ENCODE measurements at places on chromosomes 5 and 9. TPM values are rescaled to one million over a fixed set of nuclear protein-coding genes. Genes with fewer than 3 reads are reported as not detected.

The FBP1 gene
- total RNA-seq = 2.7 TPM

DNA sequence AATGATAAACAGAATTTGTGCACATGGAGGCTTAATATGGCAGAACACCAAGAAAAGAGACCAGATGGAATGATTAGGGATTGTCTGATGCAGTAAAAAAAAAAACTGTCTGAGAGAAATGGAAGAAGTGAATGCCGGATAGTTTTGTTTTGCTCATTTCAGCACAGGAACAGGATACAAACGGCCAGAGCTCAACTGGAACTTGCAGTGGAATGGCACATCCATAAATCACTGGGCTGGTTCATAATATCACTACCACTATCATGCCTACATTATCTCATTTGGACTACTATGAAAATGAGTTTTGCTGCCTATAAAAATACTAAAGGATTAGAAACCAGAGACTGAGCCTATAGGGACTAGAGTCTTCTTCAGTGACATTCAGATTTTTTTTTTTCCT is 9.7 kb downstream of the PTAR1 start:
- no peak for DNase-seq

- DNase-seq = no peak
Observed at GRCh38 chr9:14515571-14516198, 177.5 kb downstream of the ZDHHC21 start.

DNA sequence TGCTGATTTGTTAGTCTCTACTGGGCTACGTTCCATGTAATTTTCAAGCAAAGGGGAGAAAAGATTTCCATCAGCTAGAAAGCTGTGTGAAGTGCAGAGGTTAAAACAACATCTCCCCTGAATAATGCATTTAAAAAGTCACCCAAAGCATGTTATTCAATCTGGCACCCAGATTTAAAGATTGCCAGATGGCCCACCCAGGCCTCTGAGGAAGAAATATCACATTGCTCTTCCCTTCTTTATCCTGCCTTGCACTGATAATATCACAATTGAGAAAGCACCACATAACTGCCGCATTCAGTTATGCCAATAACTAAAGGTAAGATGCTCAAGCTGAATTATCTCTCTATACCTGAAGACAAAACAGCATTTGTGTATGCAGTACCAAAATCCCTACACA is 119.4 kb upstream of the PUM3 start:
- no peak for DNase-seq

DNA sequence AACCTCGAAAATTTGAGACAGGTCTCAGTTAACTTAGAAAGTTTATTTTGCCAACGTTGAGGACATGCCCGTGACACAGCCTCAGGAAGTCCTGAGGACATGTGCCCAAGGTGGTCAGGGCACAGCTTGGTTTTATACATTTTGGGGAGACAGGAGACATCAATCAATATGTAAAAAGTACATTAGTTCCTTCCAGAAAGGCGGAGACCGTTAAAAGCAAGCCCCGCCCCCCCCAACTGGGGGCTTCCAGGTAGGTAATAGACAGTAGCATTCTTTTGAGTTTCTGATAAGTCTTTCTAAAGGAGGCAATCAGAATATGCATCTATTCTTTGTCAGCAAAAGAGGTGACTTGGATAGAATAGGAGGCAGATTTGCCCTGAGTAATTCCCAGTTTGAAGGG is 599 bp upstream of the MOCS2 start:
- DNase-seq = no peak

The CCL27 gene
- 0.43 TPM for total RNA-seq

DNA sequence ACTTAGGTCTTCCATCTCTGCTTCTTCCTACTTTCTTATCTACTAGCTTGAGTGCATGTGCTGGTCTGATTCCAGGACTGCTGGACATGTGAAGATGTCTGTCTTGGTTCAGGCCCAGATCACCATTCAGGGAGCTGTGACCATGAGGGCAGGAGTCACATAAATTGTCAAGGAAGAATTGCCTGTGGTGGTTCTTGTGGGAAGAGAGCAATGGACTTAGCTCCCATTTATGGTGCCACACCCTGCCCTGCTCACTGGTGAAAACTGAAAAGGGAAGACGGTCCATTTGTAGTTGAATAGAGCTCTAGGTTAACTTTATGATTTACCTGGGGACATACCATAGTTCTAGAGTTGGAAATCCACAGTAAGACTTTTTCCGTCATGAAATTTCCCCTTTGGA is 244.3 kb upstream of the ZNF608 start:
- DNase-seq = no peak

DNA sequence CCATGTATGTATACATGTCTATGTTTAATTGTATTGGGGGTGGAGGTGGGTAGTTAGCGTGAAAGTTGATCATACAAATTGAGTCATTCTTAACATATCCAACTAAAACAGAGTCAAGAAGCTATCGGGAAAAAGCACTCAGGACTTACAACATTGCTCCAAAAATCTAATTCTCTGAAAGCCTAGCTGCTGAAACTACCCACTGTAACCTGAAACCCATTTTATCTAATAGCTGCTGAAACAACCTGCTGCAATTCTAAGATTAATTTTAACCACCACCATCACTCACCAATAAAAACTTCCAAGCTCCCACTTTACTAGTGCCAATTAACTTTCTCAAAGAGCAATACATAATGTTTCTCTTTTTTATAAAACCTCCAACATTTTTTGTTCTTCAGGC is 32.2 kb downstream of the KCNV2 start:
- DNase-seq = no peak

- no peak for DNase-seq
Observed at GRCh38 chr9:114047717-114048116, 30.4 kb downstream of the AMBP start.

DNA sequence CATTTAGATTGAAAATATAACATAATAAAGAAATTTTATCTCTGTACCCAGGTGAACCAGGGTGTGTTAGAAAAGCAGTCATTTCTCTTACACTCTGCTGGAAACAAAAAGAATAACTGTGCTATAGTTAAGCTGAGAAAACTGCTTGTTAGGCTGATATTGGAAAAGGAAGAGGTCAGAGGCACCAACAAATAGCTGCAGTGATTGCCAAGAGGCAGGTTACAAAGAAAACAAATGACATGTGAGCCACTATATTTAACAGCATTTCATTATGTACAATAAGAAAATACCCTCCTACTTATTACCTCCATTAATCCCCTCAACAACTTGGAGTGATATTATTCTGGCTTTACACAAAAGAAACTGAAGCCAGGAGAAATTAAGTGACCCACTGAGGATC is 607.9 kb upstream of the TLE4 start:
- DNase-seq = no peak

The IL3 gene
- total RNA-seq = not detected

The ETF1 gene
- 65.2 TPM for total RNA-seq

DNA sequence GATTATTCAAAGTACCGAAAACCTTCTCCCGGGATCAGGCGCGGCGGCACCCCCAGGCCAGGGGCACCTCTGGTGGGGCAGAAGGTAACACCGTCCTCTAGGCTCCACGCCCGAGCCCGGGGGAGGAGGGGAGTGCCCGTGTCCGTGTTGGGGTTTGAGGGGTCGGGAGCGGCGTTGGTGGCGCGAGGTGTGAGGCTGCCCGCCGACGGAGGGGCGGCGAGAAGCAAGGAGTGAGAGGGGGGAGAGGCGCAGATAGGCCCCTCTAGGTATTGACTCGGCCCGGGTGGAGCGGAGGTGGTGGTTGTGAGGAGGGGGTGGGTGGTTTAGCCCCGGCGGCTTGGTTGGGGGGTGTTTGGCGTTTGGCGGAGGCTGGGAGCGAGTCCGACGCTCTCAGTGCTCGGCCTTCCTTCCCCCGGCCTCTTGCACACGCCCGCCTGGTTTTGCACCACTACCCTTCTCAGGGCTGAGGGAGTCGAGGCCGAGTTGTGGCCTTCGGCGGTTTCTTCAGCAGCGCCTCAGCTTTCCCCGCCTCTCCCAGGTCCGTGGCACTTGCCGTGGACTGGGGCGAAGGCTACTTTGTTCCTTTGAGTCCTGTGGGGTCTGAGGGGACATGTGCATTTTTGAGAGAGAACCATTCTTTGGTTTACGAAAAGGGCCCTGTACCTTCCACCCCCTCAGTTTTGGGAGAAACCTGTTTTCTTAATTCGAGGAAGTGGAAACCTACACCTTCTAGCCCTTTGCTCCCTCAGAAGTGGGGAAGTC is 450 bp downstream of the GPBP1 start:
- DNase-seq = no peak

GRCh38 chr5:177363565-177363964 is 5.8 kb downstream of the RGS14 start:
- DNase-seq = no peak

DNA sequence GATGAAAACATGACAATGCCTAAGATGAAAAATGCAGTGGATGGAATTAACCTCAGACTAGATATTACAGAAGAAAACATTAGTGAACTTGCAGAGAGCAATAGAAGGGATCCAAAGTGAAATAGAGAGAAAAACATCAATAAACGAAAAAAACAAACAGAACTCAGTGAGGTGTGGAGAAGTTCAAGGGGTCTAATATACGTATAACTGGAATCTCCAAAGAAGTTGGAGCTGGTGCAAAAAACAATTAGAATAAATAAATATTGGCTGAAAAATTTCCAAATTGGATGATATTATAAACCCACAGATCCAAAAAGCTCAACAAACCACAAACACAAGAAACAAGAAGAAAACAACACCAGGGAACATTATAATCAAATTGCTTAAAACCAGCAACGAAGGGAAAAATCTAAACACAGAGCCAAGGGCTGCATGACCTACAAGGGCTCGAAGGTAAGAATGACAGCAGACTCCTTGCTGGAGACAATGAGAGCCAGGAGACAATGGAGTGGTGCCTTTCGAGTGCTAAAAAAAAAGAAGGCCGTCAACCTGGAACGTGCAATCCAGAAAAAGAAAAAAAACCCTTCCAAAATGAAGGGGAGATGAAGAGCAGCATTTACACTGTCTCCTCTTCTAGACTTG is 11.8 kb downstream of the FAM163B start:
- no peak for DNase-seq

- no peak for DNase-seq
Observed at GRCh38 chr5:160341309-160341870, 29.0 kb upstream of the CCNJL start.

DNA sequence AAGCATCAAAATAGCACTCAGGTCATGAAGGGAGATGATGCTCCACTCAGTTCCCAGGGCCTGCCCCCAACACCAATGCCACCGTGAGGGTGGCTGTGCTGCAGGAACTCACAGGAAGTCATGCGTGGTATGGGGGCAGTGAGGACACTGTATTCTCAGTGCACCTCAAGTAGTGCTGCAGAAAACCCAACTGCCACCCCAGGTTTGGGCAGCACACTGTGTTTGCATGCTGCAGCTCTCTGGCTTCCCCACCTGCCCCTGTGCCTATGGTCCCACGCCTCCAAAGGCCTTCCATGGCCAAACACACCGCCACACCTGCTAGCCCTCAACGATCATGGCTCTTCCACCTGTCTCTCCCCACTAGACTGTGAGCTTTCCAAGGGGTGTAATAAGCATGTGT is 14.3 kb downstream of the LHFPL2 start:
- DNase-seq = no peak

DNA sequence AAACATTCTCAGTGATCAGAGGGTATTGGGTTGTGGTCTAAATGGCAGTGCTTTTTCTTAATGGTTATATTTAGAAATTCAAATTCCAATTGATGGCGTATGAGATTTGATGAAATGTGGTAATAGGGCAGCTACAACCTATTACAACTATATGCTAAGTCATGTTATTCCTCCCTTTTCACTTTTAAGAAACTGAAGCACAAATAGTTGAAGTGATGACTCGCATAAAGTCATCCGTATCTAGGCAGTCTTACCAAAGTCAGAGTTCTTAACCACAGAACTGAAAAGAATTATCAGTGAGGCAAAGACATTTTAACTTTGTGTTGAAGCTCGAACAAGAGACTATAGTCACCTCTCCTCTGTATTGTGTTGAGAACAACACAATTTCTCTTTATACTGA is 28.2 kb downstream of the C9orf152 start:
- no peak for DNase-seq

The GPR151 gene
- not detected for total RNA-seq

The RC3H2 gene
- total RNA-seq = 52.6 TPM

DNA sequence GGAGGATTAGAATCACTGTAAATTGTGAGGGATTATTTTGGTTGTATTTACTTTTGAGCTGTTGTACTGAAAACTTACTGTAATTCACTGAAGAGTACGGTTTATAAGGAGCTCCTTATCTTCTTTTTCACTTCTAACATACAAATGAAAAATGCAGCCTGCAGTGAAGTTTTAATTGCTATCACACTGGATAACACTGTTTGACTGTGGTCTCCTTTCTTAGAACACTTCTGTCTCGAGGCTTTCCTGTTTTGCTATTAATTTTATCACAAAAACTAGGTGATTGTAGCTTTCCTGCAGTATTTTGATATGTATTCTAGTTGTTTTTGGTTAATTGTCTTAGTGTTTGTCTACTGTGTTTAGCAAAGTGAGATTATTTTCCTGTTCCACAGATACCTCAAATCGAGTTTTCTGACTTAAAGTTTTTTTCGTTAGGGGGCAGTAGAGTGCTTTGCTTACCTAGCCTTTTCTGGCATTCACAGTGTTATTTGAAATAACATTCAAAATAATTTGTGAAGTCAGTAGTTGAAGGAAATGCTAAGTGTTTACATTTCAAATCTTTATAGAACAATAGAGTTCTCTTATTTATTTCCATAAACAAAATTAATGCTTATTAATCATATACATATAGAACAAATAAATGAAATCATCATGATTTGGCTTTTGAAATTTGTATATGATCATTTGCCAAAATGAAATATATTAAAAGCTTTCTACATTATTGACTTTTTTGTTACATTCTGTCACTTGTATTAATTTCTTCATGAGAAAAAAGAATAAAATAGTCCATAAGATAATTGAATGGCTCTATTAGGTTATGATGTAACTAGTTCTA is 52.9 kb downstream of the COMMD10 start:
- no peak for DNase-seq

GRCh38 chr5:10275991-10276390 is 25.9 kb downstream of the CCT5 start:
- no peak for DNase-seq

The WNT8A gene
- total RNA-seq = not detected

The SYK gene
- total RNA-seq = 0.82 TPM

The PAPPA gene
- total RNA-seq = not detected

DNA sequence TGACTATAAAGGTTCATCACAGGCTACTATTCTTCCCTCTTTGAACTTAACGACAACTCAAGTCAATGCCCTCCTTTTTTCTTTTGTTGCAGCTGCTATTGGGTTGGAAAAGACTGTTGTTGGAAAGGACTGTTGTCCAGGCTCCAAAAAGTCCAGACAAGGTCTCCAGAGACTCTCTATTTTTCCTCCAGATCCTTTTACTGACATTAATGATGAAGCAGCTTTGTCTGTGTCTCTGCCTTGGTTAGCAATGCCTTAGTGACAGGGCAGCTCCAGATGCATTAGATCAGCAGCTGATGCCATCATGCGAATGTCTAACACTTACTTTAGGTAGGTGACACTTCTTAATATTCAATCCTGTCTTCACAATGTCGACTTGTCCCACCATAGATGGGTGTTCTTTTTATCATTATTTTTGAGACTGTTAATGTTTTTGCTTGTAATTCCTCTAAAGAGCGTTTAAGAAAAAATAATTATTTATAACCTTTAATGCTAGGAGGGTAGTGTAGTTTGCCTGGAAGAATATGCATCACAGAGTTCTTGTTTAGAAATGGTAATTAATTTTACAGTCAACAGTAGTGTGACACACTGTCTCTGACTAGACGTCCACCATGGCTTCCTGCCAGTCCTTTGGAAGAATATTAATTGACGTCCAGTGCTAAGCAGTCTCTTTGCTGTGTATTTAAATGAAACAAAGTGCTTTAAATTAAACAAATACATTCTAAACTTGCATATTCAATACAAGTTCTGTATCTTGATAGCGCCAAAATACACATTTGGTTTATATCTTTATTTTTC is 492.2 kb downstream of the NR2F1-AS1 start:
- no peak for DNase-seq

- DNase-seq = no peak
Observed at GRCh38 chr5:65834306-65834705, 92.1 kb upstream of the ERBIN start.

All from activated naive CD8-positive, alpha-beta T cell treated with anti-CD3 and anti-CD28 coated beads, Interleukin-2, amount 10 ng/mL, durations not matched to agents 7 days and 5 days (primary cell).